ENCODE measurements at places on chromosomes 6 and 20.

DNA sequence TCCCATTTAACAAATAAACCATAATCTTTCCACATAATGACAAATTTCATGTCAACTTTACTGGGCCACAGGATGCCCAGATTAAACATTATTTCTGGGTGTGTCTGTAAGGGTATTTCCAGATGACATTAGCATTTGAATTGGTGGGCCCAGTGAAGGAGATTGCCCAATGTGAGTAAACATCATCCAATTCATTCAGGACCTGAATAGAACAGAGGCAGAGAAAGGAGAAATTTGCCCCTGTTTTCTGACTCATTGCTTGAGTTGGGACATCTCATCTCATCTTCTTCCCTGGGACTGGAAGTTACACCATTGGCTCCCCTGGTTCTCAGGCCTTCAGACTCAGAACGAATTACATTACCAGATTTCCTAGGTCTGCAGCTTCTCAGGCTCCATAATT is 142.9 kb downstream of the TPBG start:
- DNase-seq, result no peak

- peak; percentile 43 for DNase-seq
These were observed 179.8 kb downstream of the TASP1 start for GRCh38 chr20:13458860-13459451.

- no peak for DNase-seq
These were observed 1.1 kb upstream of the SAPCD1 start for GRCh38 chr6:31761343-31761742.

- DNase-seq, result no peak
These were observed 547.5 kb upstream of the ADGRB3 start for GRCh38 chr6:68087399-68088133.

GRCh38 chr6:168293636-168294530 is 25.7 kb downstream of the DACT2 start:
- no peak for DNase-seq

GRCh38 chr6:46104209-46104608 is 25.6 kb upstream of the ENPP4 start:
- DNase-seq, result no peak

DNA sequence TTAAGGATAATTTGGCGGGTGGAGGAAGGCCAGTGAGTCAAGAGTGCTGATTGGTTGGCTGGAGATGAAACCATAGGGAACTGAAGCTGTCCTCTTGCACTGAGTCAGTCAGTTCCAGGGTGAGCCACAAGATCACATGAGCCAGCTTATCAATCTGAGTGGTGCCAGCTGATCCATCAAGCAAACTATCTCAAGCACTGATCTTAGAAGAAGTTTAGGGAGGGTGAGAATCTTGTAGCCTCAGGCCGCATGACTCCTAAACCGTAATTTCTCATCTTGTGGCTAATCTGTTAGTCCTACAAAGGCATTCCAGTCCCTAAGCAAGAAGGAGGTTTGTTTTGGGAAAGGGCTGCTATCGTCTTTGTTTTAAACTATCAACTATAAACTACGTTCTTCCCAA is 954.3 kb downstream of the KIF16B start:
- DNase-seq, result no peak

DNA sequence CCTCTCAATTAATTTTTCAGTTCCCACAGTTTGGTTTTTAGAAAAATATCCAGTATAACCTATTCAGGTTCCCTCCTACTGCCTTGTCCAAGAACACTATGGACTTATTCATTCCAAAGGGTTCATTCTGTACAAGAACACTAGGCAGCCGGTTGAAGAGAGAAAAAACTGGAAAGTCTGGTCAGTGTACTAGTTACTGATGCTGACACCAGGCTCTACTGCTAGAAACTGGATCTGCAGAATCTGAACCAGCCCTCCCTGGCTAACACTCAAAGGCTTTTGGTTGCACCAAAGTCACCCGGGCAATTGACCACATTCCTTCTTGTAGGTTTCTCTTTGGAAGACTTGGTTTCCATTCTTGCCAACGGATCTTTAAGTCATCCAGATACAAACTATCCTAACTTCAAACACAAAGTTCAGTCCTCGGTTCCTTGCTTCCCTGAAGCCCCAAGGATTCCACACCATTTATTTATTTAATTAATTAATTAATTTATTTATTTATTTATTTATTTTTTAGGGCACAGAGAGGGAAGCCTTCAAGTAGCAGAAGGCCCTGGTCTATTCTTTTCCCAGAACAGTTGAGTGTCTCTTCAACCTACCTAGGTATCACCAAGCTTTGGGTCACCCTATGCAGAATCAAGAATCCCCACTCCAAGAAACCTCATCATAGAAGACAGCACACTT is 268.1 kb downstream of the ADGB start:
- DNase-seq, result no peak

DNA sequence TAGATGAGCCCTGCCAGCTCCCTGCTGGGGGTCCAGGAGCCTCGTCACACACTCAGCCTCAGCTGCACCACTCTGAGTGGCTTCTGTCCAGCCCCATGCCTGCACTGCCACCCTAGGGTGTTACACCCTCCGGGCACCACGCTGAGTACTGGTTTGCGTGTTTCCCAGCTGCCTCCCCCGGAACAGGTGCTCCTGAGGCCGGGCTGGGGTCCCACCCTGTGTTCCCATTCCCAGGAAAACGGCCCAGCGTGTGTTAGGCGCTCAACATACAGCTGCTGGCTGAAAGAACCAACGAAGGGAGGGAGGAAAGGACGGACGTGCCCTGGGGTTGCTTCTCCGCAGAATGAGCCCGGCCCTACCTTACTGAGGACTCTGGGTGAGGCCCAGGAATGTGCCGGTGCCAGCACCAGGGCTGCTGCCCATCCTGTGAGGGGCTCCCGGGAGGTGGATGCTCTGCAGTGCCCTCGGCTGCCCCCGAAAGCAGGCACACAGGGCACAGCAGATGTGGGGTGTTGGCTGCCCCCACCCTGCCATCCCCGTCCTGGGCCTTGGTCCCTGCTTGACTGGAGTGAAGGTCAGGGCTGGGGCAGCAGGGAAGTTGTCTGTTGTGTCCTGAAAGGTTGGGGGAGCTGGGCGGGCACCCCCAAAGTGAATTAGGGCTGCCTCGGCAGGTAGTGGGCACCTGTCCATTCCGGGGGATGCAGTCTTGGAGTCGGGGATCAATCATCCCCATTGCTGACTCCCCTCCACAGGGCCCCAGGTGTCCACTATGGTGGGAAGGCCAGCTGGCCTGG is 16.3 kb downstream of the LAMA5 start:
- no peak for DNase-seq
